ENCODE measurements at places on chromosomes 5 and 9.

DNA sequence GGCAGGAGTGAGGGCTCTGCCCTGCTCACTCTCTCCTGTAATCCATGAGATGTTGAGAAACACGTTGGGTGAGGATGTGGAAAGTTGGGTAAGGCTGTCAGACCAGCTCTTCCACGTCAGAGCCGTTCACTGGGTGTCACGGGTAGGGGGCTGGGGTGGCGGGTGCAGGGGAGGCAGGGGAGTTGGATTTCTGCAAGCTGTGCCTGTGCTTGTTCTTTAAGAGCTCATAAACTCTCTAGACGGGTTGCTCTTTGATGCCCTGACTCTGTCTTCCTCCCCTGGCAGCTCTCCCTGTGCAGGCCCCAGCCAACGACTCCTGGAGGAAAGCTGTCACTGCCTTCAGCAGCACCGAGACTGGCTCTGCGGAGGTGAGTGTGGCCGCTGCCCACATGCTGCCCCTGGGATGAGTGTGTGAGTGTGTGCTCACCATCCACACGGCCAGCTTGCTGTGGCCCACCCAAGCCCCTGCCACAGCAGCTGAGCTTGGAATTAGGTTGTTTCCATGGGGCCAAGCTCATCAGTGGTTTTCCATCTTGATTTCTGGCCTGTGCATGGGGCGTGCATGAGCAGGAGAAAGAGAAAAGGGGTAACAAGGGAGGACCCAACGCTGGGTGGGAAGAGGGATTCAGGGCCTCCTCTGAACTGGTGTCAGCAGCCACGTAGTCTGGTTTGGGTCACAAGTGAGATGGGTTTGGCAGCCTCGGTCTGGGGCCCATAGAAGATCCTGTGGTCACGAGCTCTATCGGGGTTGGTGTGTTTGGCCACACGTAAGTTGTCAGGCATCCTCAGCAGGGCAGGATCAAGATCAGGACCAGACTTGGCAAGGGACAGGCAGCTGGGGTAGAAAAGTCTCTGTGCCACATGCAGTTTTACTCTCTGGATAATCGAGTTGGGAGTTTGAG lies 21.0 kb upstream of the POMT1 start:
- ATAC-seq: no peak

DNA sequence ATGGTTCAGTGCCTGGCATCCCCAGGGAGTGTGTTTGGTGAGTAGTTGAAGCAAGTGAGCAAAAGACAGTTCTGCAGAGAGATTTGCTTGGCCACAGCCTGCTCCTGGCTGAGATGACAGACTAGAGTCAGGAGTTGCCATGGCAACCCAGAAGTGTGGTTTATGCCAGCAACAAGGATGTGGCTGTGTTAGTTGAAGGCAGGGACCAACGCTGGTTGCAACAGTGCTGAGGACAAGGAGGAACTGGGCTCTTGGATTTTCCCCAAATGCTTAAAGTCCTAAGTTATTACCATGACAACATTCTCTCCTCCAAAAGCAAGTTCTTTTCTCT lies 2.7 kb downstream of the NXNL2 start:
- peak; percentile 38 for ATAC-seq

DNA sequence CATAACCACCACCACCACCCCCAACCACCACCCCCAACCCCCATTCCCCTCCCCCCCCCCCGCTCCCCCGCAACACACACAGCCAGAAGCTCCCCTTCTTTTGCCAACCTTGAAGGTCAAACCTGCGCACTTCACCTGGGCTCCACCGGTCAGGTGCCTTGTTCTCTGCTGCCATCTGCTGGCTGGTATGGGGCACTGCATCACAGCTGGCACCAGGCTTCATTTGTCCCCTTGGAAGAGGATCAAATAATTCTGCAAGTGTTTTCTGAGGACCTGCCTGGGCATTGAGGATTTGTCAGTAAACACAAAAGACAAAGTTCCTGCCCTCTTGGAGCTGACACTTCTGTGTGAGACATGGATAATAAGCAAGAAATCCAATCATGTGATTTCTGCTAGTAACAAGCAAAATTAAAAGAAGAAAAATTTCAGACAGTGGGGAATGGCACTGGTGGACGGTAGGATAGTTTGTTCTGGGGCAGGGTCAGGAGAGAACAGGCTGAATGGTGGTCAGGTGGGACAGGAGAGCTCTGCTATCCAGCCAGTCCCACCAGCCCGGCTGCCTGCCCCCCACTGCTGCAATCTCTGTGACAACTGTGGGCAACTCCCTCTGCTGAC lies 55.6 kb upstream of the LMX1B start:
- ATAC-seq: peak; percentile 63

DNA sequence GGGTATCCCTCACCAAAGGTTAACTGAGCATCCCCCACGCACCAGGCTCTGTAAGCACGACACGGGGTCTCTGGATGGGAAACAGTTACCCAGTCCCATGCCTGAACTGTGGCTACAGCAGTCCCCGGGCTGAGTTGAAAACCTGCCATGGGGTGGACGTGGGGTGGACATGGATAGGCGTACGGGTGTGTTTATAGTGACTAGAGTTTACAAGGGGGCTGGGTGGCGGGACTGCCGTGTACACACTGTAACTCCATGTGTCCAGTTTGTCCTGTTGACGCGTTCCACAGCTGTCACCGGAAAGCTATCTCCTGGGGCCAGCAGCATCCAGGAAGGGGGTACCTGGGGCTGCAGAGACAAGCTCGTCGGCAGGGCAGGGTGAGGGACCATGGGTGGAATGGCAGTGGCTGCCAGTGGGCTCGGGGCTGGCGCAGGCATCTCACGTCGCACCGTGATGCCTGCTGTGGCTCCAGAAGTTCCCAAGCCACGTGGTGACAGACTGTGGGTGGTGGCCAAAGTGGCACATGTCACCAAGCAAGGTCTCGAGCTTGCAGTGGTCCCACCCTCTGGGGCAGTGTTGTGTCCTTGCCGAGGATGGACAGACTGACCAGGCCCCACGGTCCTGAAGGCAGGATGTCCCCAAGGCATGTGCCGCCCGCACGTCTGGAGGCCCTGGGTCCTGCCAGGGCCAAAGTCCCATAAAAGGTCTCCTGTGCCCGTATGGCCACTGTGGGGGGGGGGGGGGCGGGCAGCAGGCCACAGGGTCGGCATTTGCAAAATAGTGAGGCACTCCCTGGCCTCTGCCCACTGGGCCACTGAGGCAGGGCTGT lies 29.3 kb upstream of the RNF130 start:
- no peak for ATAC-seq

GRCh38 chr9:124257844-124258606 lies at the start of gene NEK6:
Gene NEK6 (plus strand): TSS chr9:124257949. CDS start chr9:124301965, 44,016 bp downstream.
- peak; percentile 60 for ATAC-seq
